ENCODE measurements at places on chromosomes 3 and 15.

GRCh38 chr3:121739902-121740301 is 9.6 kb downstream of the GOLGB1 start:
- no peak for DNase-seq

DNA sequence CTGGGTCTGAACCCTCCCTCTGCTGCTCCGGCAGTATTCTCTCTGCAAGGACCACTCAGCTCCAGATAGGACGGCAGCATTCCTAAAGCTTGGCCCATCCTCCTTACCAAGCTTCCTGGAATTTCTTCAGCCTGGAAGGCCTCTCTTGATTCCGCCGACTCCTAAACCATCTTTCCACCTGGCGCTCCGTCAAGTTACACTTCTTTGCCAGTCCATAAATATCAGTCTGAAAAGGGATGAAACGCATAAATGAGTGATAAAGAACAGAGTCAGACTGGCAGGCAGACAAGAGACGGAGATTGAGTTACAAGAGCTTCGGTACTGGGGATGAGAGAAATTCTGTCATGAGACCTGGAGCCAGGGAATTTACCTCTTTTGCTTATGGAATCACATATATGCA is 44.3 kb downstream of the CERS3 start:
- no peak for DNase-seq

DNA sequence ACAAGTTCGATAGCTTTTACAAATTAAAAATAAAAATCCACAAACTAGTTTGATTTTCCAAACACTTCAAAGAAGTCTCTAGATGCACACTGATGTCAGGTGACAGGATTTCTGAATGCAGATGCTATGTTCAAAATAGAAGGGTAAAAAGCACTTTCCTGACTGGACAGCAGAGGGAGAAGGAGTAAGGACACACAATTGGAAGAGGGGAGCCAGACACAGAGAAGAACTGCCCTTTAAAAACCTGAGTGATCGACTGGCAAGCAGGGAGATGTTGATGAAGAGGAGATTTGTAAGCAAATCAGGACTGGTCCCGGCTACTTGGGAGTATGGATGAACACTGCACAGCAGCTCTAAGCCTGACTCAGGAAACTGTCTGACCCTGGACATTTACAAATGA is 612.8 kb downstream of the MAGI1 start:
- peak; percentile 44 for DNase-seq

DNA sequence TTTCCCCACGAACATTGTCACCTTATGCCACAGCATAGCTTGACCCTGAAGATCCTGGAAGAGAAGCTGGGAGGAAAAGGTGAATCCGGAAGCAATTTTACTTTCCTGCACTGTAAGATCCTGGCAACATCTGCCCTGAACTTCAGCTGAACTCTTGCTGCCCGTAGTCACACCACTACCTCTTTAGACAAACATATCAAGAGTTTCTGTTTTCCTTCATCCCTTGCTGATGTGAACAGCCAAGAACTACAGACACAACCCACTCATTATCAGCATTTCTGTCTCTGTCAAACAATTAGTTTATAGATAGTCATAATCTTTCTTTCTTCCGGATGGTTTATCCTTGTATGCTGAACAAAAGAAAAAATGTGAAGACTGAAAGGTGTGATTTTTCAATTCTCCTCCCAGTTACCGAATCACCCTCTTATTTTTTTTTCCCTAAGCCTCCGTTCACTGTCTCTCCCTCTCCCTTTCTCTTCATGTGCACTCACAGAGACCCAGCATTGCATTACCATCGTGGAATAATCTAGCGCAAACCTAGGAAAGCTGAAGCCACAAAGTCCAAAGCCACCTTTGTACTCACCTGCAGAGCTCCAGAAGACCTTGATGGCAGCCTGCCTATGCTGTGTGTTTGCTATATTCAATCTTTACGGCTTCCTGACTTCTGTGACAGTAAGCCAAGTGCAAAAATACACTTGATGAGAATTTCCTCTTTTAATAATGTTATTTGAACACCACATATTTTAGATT is 229.2 kb downstream of the CDIN1 start:
- peak; percentile 25 for DNase-seq

DNA sequence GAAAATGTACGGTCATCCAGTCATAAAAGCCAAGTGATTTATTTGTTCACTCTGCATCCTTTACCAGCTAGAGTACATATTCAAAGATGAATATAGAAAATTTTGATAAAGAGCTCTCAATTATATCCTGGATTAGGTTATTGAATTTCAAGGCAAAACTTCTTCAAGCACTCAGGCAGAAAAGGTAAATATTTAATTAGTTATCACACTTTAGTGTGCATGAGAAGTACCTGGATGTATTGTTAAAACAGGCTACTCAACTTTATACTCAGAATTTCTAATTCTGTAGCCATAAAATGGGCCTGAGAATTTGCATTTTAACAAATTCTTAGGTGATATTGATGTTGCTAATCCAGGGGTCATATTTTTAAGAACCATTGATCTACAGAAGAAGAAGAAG is 45.3 kb downstream of the ILDR1 start:
- DNase-seq: no peak
